ENCODE measurements at places on chromosomes 6 and 20.

GRCh38 chr20:36991703-36992102 lies 40.2 kb upstream of the SAMHD1 start:
- DNase-seq = no peak

DNA sequence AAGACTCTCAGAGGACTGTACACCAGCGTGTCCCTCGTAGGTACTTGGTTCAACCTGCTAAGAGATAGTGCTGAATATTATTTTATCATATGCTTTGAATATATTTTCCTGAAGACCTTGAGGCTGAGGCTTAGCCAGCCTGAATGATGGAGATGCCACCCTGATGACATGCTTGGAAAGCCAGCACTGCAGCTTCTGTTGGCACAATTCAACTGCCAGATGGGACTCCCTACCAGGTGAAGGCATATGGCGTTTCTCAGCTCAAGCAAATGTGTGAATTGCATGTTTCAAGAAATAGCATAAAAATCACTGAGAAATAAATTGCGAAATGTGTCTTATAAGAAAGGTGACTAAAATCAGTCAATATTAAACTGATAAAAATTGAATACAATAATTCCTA lies 228.1 kb upstream of the CST7 start:
- DNase-seq = no peak

DNA sequence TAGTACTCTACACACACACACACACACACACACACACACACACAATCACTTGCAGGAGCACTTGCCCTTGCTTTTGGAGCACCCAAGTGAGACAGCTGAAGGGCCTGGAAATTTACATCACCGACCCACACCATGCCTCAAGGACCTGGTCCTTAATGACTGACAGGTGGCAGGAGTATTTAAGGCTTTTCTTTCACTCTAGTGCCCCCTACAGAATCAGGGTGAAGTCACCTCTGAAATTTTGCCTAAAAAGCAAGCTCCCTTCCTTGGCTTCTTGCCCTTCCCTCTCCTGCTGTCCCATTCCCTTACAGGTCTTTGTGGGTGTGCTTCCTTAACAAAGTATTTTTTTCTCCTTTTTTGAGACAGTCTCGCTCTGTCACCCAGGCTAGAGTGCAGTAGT lies 353.5 kb upstream of the IRAK1BP1 start:
- DNase-seq = peak; percentile 20

GRCh38 chr6:18091382-18091781 lies 31.1 kb downstream of the NHLRC1 start:
- DNase-seq = no peak

DNA sequence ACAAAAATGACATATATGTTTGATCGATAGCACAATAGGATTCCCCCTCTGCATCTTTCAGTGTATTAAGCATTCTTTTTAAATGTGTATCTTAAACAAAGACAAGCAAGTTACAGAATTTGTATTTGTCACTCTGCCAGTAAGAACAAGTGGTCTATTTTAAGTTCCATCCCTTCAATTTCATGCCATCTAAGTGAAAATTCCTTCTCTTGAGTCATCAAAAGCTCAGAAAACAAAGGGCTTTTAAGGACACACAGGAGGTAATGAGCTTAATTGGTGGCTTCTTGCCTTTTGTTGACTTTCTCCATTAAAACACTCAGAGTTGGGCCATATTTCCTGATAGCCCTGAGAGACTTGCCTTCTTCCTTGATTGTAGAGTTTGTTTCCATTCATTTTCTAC lies 547.8 kb downstream of the TENT5A start:
- DNase-seq = no peak

GRCh38 chr20:39278230-39278788 lies 316.2 kb downstream of the DHX35 start:
- DNase-seq = no peak

DNA sequence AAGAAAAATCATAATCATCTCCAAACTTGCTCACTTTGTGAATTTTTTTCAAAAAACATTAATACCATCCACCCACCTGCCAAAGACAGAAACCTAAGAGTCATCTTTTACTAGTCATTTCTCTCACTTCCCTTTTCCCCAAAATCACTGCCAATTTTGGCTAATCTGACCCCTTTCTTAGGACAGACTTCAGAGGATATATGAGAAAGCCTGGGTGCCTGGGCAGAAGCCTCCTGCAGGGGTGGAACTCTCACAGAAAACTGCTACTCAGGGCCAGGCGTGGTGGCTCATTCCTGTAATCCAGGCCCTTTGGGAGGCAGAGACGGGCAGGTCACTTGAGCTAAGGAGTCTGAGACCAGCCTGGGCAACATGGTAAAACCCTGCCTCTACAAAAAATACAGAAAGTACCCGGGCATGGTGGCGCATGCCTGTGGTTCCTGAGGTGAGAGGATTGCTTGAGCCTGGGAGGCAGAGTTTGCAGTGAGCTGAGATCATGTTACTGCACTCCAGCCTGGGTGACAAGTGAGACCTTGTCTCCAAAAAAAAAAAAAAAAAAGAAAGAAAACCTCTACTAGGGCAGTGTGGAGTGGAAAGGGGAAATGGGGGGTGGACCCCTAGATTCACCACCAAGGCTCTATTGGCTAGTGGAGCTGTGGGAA lies 3.8 kb downstream of the DEK start:
- DNase-seq = no peak

GRCh38 chr6:133833949-133834359 lies 55.0 kb upstream of the TCF21 start:
- no peak for DNase-seq

DNA sequence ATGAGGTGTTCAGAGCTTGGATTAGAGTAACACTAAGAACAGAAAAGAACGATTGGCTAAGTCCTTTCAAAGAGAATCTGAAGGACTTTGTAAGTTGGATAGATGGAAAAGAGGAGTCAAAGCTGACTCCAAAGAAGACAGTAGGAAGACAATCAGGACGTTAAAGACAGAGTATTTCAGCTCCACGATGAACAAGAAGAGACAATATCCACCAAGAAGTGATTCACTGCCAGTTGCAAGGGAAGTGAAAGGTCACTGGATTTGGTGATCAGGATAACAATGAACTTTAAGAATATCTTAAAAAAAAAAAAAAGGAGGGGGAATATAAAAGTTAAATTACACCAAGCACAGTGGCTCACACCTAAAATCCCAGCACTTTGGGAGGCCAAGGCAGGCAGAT lies 17.9 kb downstream of the REPS1 start:
- DNase-seq = no peak

DNA sequence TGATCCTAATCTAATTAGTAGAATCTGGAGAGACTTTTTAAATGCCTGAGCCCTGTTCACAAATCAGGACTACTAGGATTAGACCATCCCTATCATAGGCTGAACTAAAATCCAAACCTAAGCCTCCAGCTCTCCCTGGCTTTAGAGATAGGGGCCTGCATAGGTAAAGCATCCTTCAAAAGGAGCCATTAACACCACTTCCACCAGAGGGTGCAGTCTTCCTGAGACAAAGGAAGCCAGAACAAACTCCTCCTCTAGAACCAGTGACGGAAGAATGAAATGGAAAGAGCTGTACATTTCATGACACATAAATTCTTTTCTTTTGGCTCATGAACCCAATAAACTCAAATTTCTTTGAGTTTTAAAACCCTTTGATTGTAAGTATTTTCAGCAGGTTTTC lies 291.2 kb upstream of the ADGRB3 start:
- peak; percentile 20 for DNase-seq

DNA sequence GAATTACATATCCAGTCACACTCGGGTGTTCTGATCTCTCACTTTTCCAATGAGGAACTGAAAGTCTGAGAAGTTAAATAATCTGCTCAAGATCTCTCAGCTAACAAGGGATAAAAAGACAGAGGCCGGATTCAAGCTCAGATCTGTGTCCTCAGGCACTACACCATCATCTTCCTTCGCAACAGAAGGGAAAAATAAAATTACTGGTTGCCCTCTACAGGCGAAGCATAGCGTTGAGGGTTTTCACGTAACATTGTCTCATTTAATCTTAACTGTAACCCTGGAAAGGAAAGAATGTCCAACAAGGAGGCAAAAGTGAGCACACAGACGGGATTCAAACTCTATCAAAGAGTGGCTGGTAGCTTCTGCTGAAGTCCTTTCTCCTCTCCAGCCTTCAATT lies 67.8 kb upstream of the ANKEF1 start:
- no peak for DNase-seq

GRCh38 chr6:19983374-19983773 lies 146.2 kb downstream of the ID4 start:
- no peak for DNase-seq

GRCh38 chr6:52976591-52977035 lies 18.5 kb downstream of the GSTA4 start:
- DNase-seq = no peak

DNA sequence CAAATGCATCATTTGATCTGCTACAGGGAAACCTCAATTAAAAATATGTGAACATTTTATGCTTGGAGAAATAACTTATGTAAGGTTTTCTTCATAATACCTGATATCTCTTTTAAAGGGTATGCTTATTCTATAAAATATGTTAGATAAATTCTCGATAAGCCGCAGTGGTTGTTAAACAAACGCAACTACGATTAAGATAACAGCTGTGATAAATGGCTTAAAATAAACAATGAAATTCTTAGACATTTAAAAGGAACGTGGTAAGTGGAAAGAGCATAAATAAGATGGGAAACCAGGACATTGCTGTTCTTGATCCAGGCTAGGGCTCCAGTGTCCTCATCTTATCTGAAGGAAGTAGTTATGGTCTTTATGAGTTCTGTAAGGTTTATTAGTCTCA lies 415.9 kb downstream of the CD83 start:
- no peak for DNase-seq

DNA sequence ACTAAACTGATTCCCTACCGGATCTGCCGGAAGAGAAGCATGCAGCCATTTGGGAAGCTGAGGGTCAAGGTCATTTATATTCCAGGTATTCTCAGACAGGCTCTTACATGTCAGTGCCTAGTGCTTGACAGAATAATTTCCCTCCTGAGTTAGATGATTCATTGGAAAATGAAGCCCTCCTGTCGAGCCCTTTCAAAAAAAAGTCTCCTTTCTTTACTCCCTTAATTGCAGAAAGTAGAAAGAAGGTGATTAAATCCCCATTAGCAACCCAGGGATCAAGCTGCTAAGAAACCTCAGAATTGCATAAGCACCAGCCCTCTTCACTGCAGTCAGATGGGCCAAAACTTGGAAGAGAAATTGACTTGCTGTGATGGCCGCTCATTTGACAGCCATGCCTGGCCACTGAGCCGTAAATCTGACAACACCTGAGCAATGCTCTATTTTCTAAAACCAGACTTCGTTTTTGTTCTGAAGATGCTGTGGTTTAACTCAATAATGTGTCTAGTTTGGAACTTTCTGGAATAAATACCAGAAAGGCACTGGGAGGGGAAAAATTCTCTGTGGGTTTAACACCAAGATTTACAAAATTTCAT lies 61.0 kb upstream of the ARMH2 start:
- DNase-seq = no peak

- no peak for DNase-seq
Measured at GRCh38 chr6:124961777-124962638, at the start of gene RNF217. Gene RNF217 (plus strand): TSS chr6:124962437. CDS start chr6:124962545, 108 bp downstream.

DNA sequence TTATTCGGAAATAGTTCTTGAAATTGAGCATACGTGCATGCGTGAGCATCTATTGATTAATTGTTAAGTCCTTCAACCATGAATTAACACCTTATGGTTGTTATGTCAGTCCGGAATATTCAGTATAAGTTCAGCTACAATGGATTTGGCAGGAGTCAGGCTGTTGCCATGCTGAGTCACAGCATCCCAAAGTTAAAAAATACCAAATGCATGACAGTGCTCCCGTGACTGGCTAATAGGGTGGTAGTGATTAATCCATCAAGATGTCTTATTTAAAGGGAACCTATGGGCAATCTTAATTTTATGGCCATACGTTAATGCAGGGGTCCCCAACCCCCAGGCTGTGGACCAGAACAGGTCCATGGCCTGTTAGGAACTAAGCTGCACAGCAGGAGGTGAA lies 10.5 kb downstream of the RAE1 start:
- no peak for DNase-seq

GRCh38 chr6:146258206-146258605 lies 229.3 kb downstream of the GRM1 start:
- DNase-seq = no peak

DNA sequence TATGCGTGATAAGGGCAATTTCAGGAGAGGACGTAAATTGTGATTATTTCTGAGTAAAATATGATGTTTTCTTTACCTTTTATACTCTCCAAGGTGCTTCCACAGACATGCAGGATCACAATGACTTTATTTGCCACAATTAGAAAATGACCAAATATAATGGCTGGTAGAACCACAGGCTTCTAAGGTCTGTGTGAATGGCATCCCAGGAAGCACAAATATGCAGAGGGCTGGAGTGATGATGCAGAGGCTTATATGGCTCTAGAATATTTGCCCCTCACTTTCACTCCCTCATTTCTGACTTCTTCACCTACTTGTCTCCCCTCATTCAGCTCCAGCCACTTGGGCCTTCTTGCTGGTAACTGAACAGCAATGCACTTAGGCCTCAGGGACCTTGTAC lies 502.1 kb upstream of the MAP3K7 start:
- DNase-seq = no peak

DNA sequence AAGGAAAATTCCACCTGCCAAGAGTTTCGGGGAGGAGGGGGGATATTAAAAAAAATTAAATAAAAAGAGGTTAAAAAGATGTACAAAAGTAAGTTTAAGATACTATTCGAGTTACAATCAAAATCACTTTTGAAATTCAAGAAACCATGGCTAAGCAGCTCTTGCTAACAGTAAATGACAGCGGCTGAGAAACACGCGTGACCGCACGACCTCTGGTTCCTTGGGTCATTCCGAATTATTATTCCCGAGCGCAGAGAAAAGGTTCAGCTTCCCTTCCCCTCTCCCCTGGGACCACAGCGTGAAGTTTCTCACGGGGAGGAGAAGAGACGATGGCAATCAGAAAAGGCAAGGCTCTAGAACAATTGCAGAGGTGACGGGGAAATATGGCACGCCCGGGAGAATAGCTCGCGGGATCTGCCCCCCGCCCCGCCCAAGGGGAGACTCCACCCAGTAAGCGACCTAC lies 496 bp downstream of the TMEM242 start:
- DNase-seq = no peak

DNA sequence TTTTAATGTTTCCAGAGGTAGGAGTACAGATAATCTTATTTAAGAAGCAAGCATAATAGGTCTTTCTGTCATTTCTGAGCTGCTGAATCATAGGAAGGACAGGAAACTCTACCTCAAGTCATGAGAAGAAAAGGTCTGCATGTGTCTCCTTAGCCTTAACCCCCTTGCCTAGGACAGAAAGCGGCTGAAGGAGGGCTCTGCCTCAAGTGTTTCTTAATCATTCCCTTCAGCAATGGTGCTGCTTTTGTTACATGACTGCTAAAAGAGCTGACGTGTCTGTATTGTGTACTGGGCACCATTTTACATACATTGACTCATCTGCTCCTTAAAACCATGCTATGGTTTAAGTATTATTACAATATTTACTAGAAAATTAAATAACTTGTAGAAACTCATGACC lies 564.0 kb upstream of the AGPAT4 start:
- no peak for DNase-seq

DNA sequence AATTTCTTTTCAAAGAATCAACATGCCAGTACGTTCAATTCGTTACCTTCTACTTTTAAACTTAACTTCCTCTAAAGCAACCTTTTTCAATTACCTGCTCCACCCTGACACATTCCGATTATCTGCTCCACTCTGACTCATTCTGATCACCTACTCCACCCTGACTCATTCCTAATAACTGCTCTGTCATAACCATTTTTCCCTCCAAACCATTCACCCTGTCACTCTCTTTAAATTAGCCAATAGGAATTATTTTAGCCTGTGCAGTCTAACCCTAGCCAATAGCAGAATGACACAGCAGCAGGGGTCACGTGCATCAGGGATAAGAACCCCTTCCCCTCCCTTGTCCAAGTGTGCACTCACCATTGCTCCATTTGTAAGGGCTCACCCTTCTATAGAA lies 557.4 kb upstream of the EYS start:
- DNase-seq = no peak

GRCh38 chr20:8788831-8789230 lies 280.1 kb upstream of the PLCB4 start:
- no peak for DNase-seq
